Common myeloid progenitor, CD34-positive (primary cell): ENCODE measurements at places on chromosomes 4 and X.

DNA sequence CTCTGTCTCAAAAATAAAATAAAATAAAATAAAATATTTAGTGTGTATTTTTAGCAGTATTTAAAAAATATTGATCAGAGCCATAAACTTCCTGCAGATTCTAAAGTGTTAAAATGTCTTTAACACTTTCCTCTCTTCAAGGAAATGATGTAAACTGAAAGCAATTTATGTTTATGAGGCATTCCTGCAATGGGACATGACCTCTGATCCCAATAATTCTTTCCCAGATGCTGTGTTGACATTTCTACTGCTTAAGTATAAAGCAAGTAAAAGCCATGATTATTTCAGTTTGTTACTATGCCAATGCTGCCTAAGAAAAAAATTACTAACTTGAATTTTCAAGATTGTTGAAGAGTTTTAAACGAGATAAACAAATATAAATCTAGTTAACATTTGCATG lies 29.0 kb downstream of the COQ2 start:
- DNase-seq: no peak

- no peak for DNase-seq
Measured at GRCh38 chr4:188423039-188423438, 283.8 kb downstream of the TRIML1 start.

GRCh38 chr4:8103421-8104390 lies 54.9 kb downstream of the ABLIM2 start:
- no peak for DNase-seq

- DNase-seq: no peak
Measured at GRCh38 chr4:121764303-121764701, 662 bp downstream of the SMIM43 start.

- DNase-seq: no peak
Measured at GRCh38 chrX:32483534-32484136, 727.7 kb downstream of the DMD start.

GRCh38 chr4:104596189-104596588 lies 101.5 kb upstream of the CXXC4 start:
- DNase-seq: no peak

- no peak for DNase-seq
Measured at GRCh38 chrX:7059859-7060258, 87.7 kb upstream of the STS start.
